ENCODE measurements at places on chromosomes 13 and 19.
A peak's percentile ranks its signal among the peaks of the same experiment; 100 is the strongest.

GRCh38 chr13:24725379-24725778 lies 38.6 kb upstream of the RNF17 start:
- no peaks in the 10 kb centered on the region for H3K27me3 ChIP-seq
- no peak for DNase-seq
- H3K4me3 ChIP-seq: no peak overlapping the region
- no peaks in the 10 kb centered on the region for H3K36me3 ChIP-seq
- H3K27ac ChIP-seq: no peak overlapping the region
- peaks cover 3% of the 10 kb centered on the region for H3K4me1 ChIP-seq

DNA sequence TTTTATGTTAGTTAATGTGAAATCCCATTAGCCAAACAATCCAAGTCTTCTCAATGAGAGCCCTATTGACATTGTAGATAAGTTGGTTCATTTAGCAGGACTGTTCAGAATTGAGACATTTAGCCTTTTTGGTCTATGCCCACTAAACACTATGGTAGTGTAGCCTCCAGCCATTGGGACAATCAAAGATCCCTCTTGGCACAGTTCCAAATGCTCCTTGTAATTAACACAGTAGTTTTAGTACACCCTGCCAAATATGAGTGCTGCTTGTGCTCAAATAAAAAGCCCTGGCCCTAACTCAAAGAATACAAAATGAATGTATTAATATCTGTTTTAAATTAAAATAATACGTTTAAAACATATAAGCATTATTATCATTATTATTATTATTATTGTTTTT lies 15.4 kb upstream of the FAM216B start:
- no peaks in the 10 kb centered on the region for H3K27me3 ChIP-seq
- no peak overlapping the region for H3K4me3 ChIP-seq
- no peaks in the 10 kb centered on the region for H3K4me1 ChIP-seq
- H3K36me3 ChIP-seq: no peaks in the 10 kb centered on the region

DNA sequence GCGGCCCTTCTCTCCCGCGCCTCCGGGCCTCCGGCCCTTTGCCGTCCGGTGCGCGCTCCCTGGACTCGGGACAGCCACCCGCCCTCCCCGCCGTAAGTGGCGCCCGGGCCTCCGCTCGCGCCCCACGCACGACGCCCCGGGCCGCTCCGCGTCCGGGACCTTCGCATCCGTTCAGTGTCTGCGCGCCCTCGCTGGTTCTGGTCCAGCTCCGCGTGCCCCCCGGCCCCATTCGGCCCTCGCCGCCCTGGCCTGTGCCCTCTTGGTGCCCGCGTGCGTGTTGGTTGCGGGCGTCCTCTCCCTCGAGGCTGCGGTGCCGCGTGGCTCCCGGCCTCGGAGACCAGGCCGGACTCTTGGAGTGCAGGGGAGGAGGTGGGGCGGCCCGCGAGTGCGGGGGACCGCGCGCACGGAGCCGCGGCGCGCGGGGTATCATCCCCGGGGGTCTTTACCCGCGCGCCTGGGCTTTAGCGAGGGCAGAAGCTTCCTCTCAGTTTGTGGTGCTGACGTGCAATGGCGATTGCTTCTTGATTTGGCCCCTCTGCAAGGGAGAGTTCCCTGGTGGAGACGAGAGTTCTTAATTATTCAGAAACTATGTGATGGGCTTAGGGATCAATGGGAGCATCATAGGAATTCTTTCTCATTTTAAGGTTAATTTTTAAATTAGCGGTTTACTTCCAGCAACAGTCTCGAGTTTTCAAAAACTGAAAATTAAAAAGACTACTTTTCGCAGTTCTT lies 757 bp downstream of the WASF3 start:
- no peaks in the 10 kb centered on the region for H3K27me3 ChIP-seq
- peak; percentile 5 for DNase-seq
- H3K27ac ChIP-seq: no peak overlapping the region

GRCh38 chr13:109778102-109778542 lies 8.3 kb downstream of the IRS2 start:
- peaks cover 25% of the 10 kb centered on the region for H3K4me1 ChIP-seq
- H3K4me3 ChIP-seq: no peak overlapping the region
- no peaks in the 10 kb centered on the region for H3K27me3 ChIP-seq

GRCh38 chr19:4183967-4184717 lies 1.7 kb downstream of the ANKRD24 start:
- no peak overlapping the region for H3K27ac ChIP-seq
- H3K4me3 ChIP-seq: no peak overlapping the region
- H3K27me3 ChIP-seq: no peaks in the 10 kb centered on the region
- no peak for DNase-seq
- peaks cover 1% of the 10 kb centered on the region for H3K36me3 ChIP-seq

- no peak overlapping the region for H3K27ac ChIP-seq
- H3K27me3 ChIP-seq: no peaks in the 10 kb centered on the region
- no peak overlapping the region for H3K4me3 ChIP-seq
- H3K36me3 ChIP-seq: no peaks in the 10 kb centered on the region
- DNase-seq: no peak
- H3K4me1 ChIP-seq: no peaks in the 10 kb centered on the region
These were observed 635.6 kb upstream of the SLITRK5 start for GRCh38 chr13:87035526-87035925.

DNA sequence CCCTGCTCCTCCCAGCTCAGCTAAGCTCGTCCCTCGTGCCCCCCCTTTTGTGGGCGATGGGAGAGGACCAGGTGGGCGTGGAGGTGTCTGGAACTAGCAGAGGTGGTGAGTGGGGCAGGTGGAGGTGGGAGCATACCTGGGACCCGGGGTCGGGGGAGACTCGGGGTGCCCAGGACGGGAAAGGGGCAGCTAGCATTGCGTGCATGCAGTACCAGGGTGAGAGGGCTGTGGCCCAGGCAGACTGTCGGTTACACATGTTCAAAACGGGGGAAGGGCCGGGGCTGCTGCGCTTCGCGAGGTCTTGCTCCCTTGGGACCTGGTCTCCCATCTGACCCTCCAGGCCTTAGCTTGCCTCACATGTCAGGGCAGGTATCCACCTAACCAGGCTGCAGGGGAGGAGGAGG lies 9.1 kb downstream of the TLE5 start:
- no peak for DNase-seq
- no peaks in the 10 kb centered on the region for H3K27me3 ChIP-seq
- H3K4me3 ChIP-seq: no peak overlapping the region
- H3K4me1 ChIP-seq: peaks cover 10% of the 10 kb centered on the region

DNA sequence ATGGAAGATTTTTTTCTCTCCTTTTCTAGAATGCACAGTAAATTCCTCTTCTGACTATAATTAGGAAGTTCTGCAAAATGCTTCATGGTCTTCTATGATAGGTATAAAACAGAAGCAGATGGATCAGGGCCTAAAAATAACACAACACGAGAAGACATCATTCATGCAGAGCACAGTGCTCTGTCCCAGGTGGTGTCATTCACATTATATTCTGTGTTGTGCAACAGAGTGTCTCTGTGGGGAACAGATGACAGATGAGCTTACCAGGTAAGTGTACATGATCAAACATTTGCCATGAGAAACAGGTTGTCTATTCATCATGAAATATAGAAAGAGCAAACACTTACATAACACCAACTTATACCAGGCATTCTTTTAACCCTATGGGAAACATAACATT lies 288.3 kb downstream of the KCTD12 start:
- no peaks in the 10 kb centered on the region for H3K4me1 ChIP-seq
- DNase-seq: no peak
- no peak overlapping the region for H3K4me3 ChIP-seq
- no peak overlapping the region for H3K27ac ChIP-seq
- H3K27me3 ChIP-seq: no peaks in the 10 kb centered on the region

- H3K27me3 ChIP-seq: peaks cover 43% of the 10 kb centered on the region
- H3K27ac ChIP-seq: no peak within 1 kb of the TSS
These were observed at the start of gene GGN for GRCh38 chr19:38387550-38388348. GGN (minus strand) TSS chr19:38388034; CDS start chr19:38387261, 773 bp downstream.

DNA sequence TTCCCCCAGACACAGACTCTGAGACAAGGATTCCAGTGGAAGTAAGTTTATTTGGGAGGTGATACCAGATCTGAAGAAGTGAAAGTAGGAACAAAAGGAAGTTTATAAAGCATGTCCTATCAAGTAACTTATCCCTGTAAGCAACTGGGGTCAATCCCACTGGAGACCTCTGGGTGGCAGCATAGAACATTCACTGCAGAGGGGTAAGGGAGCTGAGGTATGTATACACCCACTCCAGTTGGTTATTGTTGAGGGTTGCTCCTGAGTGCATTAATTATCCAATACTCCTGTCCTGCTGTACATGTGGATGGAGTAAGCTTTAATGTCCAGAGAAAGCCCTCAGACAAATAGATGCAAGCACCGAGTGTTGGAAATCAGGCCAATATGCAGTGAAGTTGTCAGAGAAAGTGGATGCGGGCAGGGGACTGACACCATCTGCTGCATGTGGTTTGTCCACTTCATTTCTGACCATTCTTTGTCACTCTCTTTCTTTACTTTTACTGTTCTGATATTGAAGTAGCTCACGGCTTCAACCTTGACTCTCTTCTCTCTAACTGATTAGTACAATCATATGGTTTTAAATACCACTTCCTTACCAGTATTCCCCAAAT lies 46.7 kb downstream of the NOTCH3 start:
- DNase-seq: peak; percentile 37
- no peaks in the 10 kb centered on the region for H3K4me1 ChIP-seq
- H3K4me3 ChIP-seq: no peak overlapping the region
- H3K36me3 ChIP-seq: no peaks in the 10 kb centered on the region

DNA sequence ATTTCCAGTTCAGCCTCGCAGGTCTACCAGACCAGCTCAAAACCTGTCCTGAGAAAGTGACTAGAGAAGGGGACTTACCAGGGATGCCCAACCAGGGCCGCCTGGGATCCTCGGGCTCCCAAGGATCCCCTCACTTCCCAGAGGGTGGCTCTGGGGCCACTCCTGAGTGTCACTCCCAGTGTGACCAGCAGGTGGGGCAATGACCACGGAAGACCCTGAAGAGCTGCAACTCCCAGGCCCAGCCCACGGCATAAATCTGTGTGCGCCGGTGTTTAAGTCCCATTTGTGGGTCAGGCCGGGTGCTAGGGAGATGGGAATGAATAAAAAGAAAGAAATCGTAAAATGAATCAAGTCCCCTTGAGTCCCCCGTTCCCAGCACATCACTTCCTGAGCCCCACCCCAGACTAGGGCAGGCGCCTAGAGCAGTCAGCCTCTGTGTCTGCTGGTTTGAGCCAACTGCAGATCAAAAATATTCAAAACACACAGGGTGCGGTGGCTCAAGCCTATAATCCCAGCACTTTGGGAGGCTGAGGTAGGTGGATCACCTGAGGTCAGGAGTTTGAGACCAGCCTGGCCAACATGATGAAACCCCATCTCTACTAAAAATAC lies 10.7 kb downstream of the PTGIR start:
- no peaks in the 10 kb centered on the region for H3K36me3 ChIP-seq
- H3K4me3 ChIP-seq: no peak overlapping the region
- peaks cover 49% of the 10 kb centered on the region for H3K4me1 ChIP-seq
- DNase-seq: peak; percentile 89
- no peaks in the 10 kb centered on the region for H3K27me3 ChIP-seq

- DNase-seq: no peak
- no peak overlapping the region for H3K4me3 ChIP-seq
- H3K27me3 ChIP-seq: no peaks in the 10 kb centered on the region
- H3K36me3 ChIP-seq: no peaks in the 10 kb centered on the region
- peaks cover 8% of the 10 kb centered on the region for H3K4me1 ChIP-seq
These were observed 71.6 kb upstream of the UBAC2 start for GRCh38 chr13:99129050-99129449.

DNA sequence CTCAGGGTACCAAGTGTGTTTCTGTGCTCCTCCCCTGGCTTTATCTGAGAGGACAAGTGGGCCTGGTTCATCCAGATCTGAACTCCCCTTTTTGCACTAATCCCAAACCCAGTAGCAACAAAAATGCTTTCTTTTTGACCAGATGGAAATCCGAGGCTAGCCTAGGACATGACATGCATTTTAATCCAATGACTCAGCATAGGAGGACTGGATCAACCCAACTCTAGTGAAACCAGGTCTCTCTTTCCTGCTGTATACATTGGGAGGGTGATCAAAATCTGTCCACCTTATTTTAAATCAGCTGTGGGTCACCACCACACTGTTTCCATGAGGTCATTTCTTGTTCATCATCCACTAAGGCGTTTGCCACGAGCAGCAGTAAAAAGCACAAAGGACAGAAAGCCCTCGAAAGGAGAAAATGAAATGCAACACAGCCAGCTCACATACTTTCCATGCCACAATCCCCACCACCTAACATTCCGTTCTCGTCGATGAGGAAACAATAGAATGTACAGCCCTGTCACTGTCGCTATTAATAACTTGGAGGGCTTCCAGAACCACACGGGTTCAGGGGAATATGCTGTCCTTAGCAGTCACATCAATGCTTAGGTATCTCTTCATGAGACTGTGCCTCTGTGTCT lies 543.0 kb downstream of the IRS2 start:
- no peak for DNase-seq
- H3K27ac ChIP-seq: no peak overlapping the region
- H3K4me1 ChIP-seq: no peaks in the 10 kb centered on the region
- no peaks in the 10 kb centered on the region for H3K36me3 ChIP-seq

DNA sequence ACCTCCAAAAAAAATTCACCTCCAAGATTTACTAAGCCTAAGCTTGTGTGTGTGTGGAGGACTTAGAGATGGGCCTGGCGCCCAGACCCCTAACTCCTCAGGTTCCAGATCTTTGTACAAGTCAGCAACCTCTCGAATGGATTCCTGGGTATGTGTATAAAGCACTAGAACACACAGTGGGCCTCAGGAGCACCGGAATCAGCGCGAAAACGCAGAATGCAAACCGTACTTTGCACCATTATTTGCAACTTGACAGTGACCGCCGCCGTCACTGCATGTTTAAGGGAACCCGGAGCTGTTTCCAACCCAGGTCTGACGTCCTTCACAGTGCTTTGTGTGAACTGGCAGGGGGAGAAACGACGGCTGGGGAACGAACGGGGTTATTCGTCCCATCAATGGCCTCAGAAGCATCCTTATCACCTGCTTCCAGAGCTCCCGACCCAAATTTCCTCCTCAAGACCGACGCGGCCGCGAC lies 688 bp downstream of the ZNF606 start:
- peak overlapping the region; percentile 81 for H3K27ac ChIP-seq
- H3K4me1 ChIP-seq: peaks cover 27% of the 10 kb centered on the region
- no peak for DNase-seq

DNA sequence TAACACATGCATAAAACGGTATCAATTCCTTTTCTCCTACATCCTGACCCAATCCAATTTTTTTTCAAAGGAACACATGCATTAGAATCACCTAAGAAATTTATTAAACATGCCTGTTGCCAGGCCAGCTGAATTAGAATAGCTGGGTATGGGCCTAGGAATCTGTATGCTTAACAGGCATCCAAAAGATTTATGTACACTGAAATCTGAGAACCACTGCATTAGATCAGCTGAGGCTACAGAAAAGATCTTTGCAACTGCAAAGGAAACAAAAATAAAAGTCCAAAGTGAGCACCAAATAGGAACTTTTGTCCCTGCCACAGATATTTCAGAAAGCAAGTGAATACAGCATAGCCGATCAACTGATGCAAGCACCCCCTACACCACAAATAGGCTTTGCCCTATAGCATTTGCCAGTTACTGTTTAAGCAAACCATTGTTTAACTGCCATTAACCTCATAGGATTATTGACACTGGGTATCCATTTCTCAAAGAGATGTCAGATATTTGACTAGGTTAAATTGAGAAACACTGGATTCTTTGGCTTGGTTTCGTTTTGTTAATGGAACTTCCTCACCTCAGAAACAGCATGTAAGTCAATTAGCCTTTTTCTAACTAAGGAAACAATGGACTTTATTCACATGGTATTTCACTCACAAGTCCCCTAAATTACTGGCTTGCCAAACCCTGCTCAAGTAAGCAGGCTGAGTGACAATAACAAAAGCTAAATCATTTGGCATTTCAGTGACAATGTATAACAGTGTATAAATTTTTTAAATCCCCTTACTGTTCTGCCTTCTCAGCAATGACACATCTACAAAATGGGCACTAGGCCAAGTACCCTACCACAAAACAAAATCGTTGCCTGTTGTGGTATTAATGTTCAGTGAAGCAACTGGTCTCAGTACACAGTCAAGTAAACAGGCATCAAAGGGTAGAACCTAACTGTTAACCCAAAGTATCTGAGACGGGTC lies 67.8 kb downstream of the SUCLA2 start:
- no peak for DNase-seq
- no peaks in the 10 kb centered on the region for H3K27me3 ChIP-seq
- H3K4me1 ChIP-seq: no peaks in the 10 kb centered on the region
- H3K27ac ChIP-seq: no peak overlapping the region
